ENCODE measurements at places on chromosomes 6 and 20. TPM values are rescaled to one million over a fixed set of nuclear protein-coding genes. Genes with fewer than 3 reads are reported as not detected.

Gene CLIC1
- total RNA-seq = 394 TPM

DNA sequence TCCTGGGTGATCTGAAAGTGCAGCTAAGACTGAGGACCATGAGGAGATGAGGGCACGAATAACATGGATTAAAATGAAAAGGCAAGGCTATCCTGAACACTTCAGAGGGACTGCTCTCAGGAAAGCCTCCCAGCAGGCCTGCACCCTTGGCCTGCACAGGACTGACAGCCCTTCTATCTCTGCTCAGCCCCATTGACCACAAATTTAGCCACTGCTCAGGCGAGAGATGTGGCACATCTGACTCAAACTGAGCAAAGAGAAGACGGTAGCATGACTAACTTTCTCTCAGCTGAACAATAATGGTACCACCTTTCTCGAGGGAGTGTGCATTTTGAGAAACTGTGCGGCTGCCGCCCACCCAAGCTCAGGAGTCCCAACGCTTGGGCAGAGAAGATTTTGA is 257.5 kb downstream of the ADGB start:
- no peak for DNase-seq

DNA sequence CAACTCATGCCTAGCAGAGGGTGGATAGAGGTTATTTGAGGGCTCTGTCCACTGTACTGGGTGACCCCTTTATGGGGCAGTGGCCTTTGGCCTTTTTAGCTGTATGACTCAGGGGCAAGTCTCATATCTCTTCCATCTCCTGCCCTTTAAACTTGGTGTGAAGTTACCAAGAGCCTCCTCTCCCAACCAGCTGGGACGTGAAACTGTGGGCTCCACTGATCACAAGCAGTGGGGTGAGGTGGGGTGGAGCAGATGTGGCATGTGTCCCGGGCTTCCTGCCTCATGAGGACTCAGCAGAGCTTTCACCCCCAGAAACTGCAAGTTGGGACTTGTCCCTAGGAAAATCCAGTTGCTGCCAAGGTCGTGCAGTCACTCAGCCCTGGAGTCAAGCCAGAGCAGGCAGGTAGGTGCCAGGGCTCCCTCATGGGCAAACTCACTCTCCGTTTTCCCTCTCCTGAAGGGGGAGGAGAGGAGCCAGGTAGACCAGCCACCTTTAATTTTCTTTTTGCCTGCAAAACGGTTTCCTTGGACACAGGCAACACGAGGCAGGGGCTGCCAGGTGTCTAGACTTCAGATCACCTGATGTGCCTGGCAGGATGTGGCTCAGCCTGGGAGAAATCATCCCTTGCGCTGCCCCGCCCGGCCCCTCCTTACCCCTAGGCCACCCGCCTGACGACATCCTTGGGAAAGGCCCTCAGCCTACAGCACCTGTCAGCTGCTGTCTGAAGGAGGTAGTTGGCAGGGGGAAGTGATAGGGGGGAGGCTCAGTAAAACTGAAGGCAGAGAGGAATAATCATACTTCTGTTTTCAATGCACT is 4.0 kb downstream of the CDKN1A start:
- DNase-seq = peak; percentile 71

- peak; percentile 54 for DNase-seq
These were observed 125.0 kb upstream of the LAMP5 start for GRCh38 chr20:9389346-9389745.

GRCh38 chr20:1875762-1876161 is 19.4 kb upstream of the SIRPA start:
- no peak for DNase-seq

GRCh38 chr6:118810420-118811027 is 83.4 kb upstream of the ASF1A start:
- peak; percentile 20 for DNase-seq

- DNase-seq = no peak
These were observed 22.1 kb upstream of the RALGAPA2 start for GRCh38 chr20:20734475-20734948.

DNA sequence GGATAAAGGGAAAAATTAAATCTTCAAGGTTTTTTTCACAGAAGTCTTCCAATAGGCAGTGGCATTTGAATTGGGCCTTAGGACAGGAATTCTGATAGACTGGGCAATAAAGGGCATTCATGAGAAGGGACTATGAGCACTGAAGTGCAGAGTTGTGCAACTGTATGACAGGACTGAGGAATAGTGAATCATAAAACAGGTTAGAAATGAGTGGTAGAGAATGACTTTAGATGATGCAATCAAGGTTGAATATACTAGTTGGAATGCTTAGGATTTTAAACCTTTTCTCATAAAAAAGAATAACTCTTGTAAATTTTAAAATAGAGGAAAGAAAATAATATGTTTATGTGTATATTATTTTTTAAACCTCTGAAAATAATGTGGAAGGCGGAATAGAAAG is 944.7 kb downstream of the PHF3 start:
- DNase-seq = no peak

All from mucosa of gallbladder (tissue), 1 donor.